Ovary (tissue), 10 donors: ENCODE measurements at places on chromosomes 4 and X. TPM values are rescaled to one million over a fixed set of nuclear protein-coding genes. Genes with fewer than 3 reads are reported as not detected.

Gene XK
- polyA plus RNA-seq, result 1.3 TPM

Gene PFKFB1
- polyA plus RNA-seq, result 0.07 TPM

DNA sequence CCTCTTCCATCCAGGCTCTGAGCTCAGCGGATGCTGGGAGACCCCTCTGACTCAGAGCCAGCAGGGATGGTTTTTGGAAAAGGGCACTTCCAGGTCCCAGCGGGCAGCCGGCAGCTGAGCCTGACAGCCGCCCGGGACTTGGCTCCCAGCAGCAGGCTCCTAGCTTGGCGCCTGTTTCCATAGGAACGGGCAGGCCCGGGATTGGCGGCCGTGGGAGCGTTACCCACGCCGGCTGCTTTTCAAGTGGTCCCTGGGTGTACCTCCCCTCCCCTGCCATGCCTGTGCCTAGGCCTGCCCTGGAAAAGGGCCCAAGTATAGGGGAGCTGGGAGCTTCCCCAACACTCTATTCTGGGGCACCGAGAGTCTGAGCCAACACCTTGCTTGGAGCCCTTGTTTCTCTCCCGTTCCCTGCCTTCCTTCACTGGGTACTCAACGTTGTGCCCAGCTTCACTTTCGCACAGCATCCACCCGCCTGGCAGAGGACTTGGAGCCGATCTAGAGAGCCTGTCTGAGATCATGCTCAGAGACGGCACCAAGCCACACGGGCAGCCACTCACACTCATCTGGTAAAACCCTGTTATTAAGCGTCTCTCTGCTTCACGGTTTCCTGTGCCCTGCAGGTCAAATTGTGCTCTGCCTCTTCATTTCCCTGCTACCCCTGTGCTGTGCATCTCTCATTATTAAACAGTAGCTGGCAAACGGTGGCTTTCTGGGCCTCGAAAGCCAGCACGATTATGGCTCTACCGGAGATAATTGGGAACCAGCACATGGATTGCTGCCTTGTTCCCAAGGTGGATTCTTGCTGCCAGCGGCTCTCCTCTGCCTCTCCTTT is 521.5 kb downstream of the BCOR start:
- DNase-seq, result no peak
- no peaks in the 10 kb centered on the region for H3K36me3 ChIP-seq
- H3K27ac ChIP-seq, result no peak overlapping the region
- no peaks in the 10 kb centered on the region for H3K4me1 ChIP-seq
- no peaks in the 10 kb centered on the region for H3K27me3 ChIP-seq

Gene MGAT4D
- polyA plus RNA-seq, result not detected

Gene FBXW7
- 9.1 TPM for polyA plus RNA-seq

- H3K36me3 ChIP-seq, result no peaks in the 10 kb centered on the region
- DNase-seq, result no peak
- no peaks in the 10 kb centered on the region for H3K4me1 ChIP-seq
- H3K27me3 ChIP-seq, result no peaks in the 10 kb centered on the region
- H3K27ac ChIP-seq, result no peak overlapping the region
Observed at GRCh38 chr4:94623126-94623911, 134.4 kb upstream of the BMPR1B start.

DNA sequence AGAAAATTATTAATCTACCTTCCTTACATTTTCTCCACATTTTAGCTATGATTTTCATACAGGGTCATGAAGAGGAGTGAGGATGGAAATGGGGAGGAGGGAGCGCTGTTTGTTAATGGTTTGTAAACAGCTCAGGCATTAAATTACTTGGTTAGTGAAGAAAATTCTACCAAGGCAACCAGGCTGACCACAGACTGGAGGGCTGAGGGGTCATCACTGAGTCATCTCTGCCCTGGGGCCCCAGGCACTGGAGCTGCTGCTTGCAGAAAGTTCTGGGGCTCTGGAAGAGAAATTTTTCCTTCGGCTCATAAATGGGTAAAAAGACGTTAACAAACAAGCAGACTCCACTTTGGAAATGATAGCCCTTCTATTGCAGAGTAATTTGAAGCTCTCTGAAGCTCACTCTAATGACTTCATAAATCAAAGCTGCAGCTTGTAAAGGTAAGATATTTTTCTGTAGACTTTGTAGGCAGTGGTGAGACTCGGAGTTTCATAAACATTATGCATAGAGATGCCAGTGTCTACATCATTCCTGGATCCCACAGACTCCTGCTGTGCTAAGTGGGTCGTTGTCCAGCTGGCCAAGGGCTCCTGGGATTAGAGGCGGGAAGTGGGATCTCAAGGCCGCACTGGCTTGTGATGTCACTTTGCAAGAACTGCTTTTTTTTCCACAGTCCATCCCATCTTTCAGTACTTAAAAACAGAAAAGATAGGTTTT is 159.6 kb downstream of the PTTG2 start:
- peak; percentile 76 for DNase-seq
- peaks cover 11% of the 10 kb centered on the region for H3K4me1 ChIP-seq
- H3K36me3 ChIP-seq, result no peaks in the 10 kb centered on the region
- no peak overlapping the region for H3K27ac ChIP-seq

DNA sequence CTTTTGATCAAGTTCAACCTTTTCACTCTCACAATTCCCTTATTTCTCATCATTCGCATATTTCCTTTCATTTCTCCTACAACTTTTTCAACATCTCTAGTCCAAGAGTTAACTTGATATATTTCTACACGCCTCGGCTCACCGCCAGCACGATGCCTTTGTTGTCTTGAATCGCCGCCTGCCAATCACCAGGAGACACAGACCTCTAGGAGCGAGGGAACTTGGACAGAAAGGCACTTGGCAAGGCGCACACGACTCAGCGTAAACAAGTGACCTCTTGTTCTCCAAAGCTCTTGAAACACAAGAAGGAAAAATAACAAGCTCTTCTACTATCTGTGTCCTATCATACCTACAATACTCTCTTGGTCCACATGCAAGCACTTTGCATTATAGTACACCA is 27.1 kb upstream of the RBMX start:
- no peaks in the 10 kb centered on the region for H3K4me1 ChIP-seq
- DNase-seq, result no peak
- no peak overlapping the region for H3K27ac ChIP-seq

GRCh38 chr4:8392591-8393190 is 47.8 kb downstream of the ACOX3 start:
- no peaks in the 10 kb centered on the region for H3K27me3 ChIP-seq
- DNase-seq, result peak; percentile 24
- no peak overlapping the region for H3K4me3 ChIP-seq
- no peak overlapping the region for H3K27ac ChIP-seq
- H3K36me3 ChIP-seq, result no peaks in the 10 kb centered on the region

DNA sequence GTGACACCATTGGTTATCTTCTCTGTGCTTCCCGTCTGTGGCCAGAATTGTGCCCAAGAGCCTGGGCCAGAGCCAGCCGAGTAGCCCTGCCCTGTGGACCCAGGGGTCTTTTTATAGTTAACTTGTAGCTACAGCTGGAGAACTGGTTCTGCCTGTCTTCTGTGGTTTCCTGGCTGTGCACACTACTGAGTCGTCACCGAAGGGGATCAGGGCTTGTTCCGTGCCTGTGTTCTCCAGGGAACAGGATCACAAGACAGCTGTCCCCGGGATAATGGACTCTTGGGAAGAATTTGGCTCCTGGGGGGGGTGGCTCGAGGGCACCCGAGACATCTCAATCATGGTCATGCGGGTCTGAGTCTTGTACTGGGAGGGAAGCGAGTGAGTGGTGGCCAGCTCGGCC is 22.1 kb upstream of the OPN1LW start:
- H3K36me3 ChIP-seq, result no peaks in the 10 kb centered on the region
- no peak overlapping the region for H3K4me3 ChIP-seq
- no peak for DNase-seq
- no peaks in the 10 kb centered on the region for H3K27me3 ChIP-seq

Gene TMEM144
- polyA plus RNA-seq, result 8.4 TPM

DNA sequence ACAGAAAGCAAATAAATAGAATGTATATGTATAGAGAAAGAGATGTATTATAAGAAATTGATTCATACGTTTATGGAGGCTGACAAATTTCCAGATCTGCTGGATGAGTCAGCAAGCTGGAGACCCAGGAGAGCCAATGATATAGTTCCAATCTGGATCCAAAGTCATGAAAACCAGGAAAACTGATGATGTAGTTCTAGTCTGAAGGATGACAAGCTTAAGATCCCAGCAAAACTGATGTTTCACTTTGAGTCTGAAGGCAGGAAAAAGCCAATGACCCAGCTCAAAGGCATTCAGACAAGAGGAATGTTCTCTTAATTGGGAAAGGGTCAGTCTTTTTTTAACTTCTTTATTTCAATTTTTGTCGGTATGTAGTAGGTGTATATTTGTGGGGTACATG is 102.6 kb downstream of the LHFPL1 start:
- no peaks in the 10 kb centered on the region for H3K4me1 ChIP-seq
- H3K4me3 ChIP-seq, result no peak overlapping the region
- H3K36me3 ChIP-seq, result no peaks in the 10 kb centered on the region
- no peak overlapping the region for H3K27ac ChIP-seq
- DNase-seq, result no peak

- H3K36me3 ChIP-seq, result no peaks in the 10 kb centered on the region
- H3K4me1 ChIP-seq, result no peaks in the 10 kb centered on the region
- H3K4me3 ChIP-seq, result no peak overlapping the region
- H3K27me3 ChIP-seq, result no peaks in the 10 kb centered on the region
Observed at GRCh38 chr4:11158971-11159370, 269.7 kb downstream of the HS3ST1 start.

- H3K36me3 ChIP-seq, result no peaks in the 10 kb centered on the region
- no peak for DNase-seq
- no peaks in the 10 kb centered on the region for H3K27me3 ChIP-seq
- H3K27ac ChIP-seq, result no peak overlapping the region
- no peaks in the 10 kb centered on the region for H3K4me1 ChIP-seq
Observed at GRCh38 chr4:110155654-110156053, 42.8 kb downstream of the ELOVL6 start.

Gene AKAP14
- polyA plus RNA-seq, result 0.38 TPM

Gene PPBP
- polyA plus RNA-seq, result not detected

DNA sequence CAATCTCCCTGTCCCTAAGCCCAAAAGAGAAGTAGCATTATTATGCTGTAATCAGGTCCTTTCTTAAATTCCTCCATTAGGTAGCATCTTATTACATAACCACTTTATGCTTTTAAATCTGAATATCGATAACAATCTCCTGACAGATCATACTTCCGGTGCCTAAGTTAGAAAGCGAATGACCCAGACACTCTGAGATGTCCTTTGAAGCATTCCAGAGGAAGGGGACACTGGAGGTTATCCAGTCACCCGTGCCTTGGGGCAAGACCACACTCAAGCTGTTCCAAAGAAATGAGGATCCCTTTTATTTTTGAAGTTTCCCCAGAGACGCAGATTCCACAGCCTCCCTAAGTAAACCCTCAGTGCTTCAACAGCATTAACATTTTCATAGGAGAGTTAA is 125.7 kb downstream of the PALLD start:
- H3K36me3 ChIP-seq, result no peaks in the 10 kb centered on the region
- no peak overlapping the region for H3K27ac ChIP-seq
- H3K4me3 ChIP-seq, result no peak overlapping the region
- no peak for DNase-seq

- no peaks in the 10 kb centered on the region for H3K36me3 ChIP-seq
- no peak overlapping the region for H3K4me3 ChIP-seq
- no peak overlapping the region for H3K27ac ChIP-seq
- H3K4me1 ChIP-seq, result no peaks in the 10 kb centered on the region
- no peak for DNase-seq
Observed at GRCh38 chr4:27807207-27807606, 946.6 kb downstream of the STIM2 start.

DNA sequence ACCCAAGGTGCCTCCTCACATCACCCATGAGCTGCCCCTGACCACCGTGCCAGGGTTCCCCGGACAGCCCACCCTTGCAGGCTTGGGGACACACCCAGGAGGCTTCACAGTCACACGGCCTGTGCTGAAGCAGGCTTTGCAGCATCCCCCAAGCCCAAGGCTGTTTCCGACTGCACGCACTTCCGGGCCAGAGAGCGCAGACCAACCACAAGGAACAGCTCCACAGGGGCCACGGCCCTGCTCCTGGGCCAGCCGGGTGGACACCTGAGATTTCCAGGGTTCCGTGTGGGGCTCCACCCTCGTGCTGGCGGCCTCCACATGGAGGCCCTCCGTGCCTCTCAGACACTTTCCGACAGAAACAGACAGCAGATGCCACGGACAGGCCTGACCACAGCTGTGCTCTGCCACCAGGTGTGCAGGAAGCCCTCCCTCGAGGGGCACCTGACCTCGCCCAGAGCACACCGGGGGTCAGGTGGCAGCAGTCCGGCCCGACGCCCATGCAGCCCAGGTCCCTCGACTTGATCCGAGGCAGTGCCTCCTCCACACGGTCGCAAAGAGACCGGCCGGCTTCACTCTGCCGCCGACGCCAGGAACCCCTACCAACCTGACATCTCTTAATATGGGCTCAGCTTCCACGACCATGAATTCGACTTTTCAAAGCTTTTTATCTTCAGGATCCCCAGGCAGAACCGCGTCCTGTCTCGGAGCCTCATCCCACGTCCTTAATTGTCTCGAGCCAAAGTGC is 8.0 kb downstream of the CTBP1 start:
- H3K4me1 ChIP-seq, result peaks cover 24% of the 10 kb centered on the region
- no peaks in the 10 kb centered on the region for H3K27me3 ChIP-seq
- no peaks in the 10 kb centered on the region for H3K36me3 ChIP-seq
- no peak overlapping the region for H3K27ac ChIP-seq

DNA sequence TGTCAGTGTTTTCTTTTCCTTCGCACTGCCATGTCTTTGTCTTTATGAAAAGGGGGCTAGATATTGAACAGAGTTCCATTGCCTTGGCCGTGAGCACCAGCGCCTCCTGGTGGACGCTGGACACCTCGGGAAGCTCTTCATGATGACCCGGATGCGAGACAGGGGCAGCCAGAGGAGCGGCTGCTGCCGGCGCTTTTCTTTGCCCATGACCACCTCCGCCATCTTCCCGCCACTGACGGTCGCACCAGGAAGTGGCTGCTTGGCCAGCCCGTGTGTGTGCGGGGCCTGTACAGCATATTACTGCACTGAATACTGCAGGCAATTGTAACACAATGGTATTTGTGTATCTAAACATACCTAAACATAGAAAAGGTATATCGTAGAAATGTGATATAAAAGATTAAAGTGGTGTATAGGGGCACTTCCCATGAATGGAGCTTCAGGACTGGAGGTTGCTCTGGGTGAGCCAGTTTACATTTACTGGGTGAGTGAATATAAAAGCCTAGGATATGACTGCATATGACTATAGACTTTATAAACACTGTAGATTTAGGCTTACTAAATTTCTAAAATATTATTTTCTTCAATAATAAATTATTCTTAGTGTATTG is 15.8 kb upstream of the GRIA2 start:
- no peak for DNase-seq
- H3K4me3 ChIP-seq, result no peak overlapping the region
- H3K36me3 ChIP-seq, result no peaks in the 10 kb centered on the region
- no peak overlapping the region for H3K27ac ChIP-seq
- no peaks in the 10 kb centered on the region for H3K27me3 ChIP-seq
- no peaks in the 10 kb centered on the region for H3K4me1 ChIP-seq

- DNase-seq, result no peak
- H3K36me3 ChIP-seq, result no peaks in the 10 kb centered on the region
- H3K27me3 ChIP-seq, result no peaks in the 10 kb centered on the region
- no peak overlapping the region for H3K27ac ChIP-seq
- no peaks in the 10 kb centered on the region for H3K4me1 ChIP-seq
Observed at GRCh38 chrX:11540532-11541377, 125.0 kb downstream of the ARHGAP6 start.

- no peak overlapping the region for H3K4me3 ChIP-seq
- no peaks in the 10 kb centered on the region for H3K36me3 ChIP-seq
- peaks cover 2% of the 10 kb centered on the region for H3K4me1 ChIP-seq
- no peak overlapping the region for H3K27ac ChIP-seq
Observed at GRCh38 chrX:9530848-9531274, 66.0 kb downstream of the TBL1X start.

- no peak overlapping the region for H3K4me3 ChIP-seq
- no peaks in the 10 kb centered on the region for H3K36me3 ChIP-seq
- DNase-seq, result no peak
- no peak overlapping the region for H3K27ac ChIP-seq
- no peaks in the 10 kb centered on the region for H3K4me1 ChIP-seq
Observed at GRCh38 chrX:39133971-39134370, 332.7 kb downstream of the MID1IP1 start.
